HT1080 (cell line): ENCODE measurements at places on chromosomes 5 and 9. TPM values are rescaled to one million over a fixed set of nuclear protein-coding genes. Genes with fewer than 3 reads are reported as not detected.

Gene FOXD4
- 1.1 and 1.2 TPM in 2 replicates for total RNA-seq

Gene F12
- 8.5 and 15.2 TPM in 2 replicates for total RNA-seq

Gene PNPLA7
- total RNA-seq: 0.21 and 0.23 TPM in 2 replicates

Gene PCDHA9
- total RNA-seq: not detected in 2 replicates

Gene GADD45G
- not detected in 2 replicates for total RNA-seq

Gene UAP1L1
- total RNA-seq: 12.0 and 15.6 TPM in 2 replicates

Gene PCDHA1
- total RNA-seq: 0.03 and 0.23 TPM in 2 replicates

Gene ZNF658
- 2.2 and 2.6 TPM in 2 replicates for total RNA-seq
